ENCODE measurements at places on chromosomes 5 and 9.

- DNase-seq: peak; percentile 62
Observed at GRCh38 chr5:172689801-172690200, 48.7 kb downstream of the NEURL1B start.

DNA sequence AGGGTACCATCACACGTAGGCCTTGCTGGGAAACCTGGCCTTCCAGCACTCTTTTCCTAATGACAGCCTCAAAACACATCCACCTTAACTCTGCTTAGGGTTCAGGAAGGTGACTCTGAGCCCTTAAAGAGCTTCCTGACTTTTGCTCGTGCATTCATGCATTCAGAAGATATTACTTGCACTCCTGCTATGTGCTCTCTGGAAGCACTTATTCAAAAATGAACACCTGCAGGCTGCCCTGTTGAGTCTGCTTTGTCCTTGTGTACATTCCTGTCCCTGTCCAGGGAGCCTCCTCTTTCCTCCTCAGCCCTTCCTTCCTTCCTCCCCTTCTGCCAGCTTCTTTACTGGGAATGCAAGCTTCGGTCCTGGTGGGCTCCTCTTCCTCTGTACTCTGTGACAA, 61.5 kb downstream of the SPRY4 start:
- no peak for DNase-seq

- no peak for DNase-seq
Observed at GRCh38 chr5:131756942-131757341, 39.9 kb downstream of the FNIP1 start.

DNA sequence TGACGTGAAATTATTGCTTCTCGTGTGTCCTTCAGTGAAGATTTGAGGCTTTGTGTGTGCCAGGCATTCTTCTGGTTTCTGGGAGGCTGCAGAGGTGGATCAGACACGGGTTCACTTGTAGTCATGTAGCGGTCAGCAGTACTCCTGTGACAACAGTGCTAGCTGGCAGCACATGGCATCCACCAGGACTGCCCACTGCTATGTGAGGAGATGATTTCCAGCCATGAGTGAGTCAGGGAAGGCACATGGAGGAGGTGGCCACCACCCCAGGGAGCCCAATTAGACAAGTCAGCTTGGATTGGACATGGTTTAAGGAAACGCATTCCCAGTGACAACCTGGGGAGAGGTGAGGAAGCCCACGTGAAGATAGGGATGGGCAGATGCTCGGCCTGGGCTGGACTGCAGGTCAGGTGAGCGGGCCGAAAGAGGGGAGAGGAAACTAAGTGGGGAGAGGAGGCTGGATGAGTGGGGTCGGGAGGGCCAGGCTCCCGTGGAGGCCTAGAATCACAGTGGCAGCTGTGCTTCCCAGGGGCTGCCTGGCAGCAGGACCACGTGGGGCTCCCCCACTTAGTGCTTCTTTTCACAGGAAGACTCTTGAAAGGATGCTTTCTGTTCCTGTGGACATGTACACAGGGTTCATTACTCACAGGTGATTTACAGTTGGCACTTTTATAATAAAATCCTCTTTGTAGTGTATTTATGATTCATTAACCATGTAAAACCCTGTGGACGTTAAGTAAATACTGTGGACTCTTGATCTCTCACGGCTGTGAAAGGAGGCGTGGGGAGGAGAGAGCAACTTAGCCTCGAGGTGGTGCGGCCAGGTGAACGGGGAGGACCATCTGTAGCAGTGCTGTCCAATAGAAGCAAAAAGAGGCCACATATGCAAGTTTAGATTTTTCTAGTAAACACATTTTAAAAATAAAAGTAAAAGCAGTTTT, 80.0 kb upstream of the OTULINL start:
- DNase-seq: no peak

GRCh38 chr9:135758870-135759269, 56.9 kb downstream of the KCNT1 start:
- no peak for DNase-seq

Data from sigmoid colon (tissue), 7 donors.